Lung microvascular endothelial cell (primary cell): ENCODE measurements at places on chromosomes 7 and 10. TPM values are rescaled to one million over a fixed set of nuclear protein-coding genes. Genes with fewer than 3 reads are reported as not detected.

The GIMAP1 gene
- total RNA-seq, result 13.3 and 16.7 TPM in 2 replicates

The MYL10 gene
- total RNA-seq, result not detected in 2 replicates

The PLPP4 gene
- 0.20 and 0.87 TPM in 2 replicates for total RNA-seq

The HOXA2 gene
- total RNA-seq, result 0.20 and 0.22 TPM in 2 replicates

The XRCC2 gene
- total RNA-seq, result 1.2 and 1.7 TPM in 2 replicates

The MPP7 gene
- 1.3 and 21.6 TPM in 2 replicates for total RNA-seq

The ASZ1 gene
- not detected in 2 replicates for total RNA-seq

The PRSS37 gene
- total RNA-seq, result not detected in 2 replicates

The PPP1R3A gene
- not detected in 2 replicates for total RNA-seq

The MRC1 gene
- total RNA-seq, result 148 and 201 TPM in 2 replicates

The POM121C gene
- total RNA-seq, result 3.9 and 6.2 TPM in 2 replicates

The PIP4K2A gene
- 24.8 and 32.3 TPM in 2 replicates for total RNA-seq

The LMBR1 gene
- total RNA-seq, result 95.2 and 125 TPM in 2 replicates
